ENCODE measurements at places on chromosomes 11 and 22.

DNA sequence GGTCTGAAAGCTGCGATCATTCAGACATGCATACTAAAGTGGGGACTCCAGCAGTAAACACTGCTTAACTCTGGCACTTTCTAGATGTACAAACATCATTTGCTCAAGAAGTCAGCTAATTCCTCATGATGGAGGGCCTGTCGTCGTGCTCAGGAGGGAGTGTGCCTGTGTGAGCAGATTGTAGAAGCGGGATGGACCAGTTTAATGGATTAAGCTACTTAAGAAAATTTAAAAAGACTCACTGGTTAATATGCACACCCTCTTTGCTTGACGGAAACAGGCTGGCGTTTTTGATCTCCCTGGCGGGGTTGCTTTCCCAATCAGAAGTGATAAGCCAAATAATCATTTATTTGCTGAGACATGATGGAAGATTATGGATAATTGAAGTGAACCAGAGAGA, 79.0 kb downstream of the LDLRAD3 start:
- no peak for DNase-seq

- DNase-seq: no peak
Measured at GRCh38 chr22:39456522-39457197, at the start of gene MGAT3. Gene MGAT3, plus strand, starts transcription at chr22:39457012. Its CDS starts 30,336 bp downstream, at chr22:39487348.

DNA sequence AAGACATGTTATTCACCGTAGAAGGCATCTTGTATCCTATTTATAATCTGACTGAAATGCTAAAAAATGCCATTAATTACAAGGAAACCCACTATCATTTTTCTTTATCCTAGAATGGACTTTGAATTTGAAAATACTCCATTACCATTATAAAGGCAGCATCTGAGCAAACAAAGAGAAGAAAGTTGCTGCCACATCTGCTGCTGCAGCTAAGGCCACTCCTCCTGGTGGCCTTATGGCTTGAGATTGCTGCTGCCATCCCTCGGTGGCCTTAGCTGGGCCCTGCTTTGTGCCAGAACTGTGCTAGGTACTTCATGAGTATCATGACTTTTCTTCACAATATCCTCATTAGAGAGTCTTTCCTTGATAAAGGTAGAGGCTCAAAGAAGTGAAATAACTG, 1210.1 kb upstream of the TENM4 start:
- DNase-seq: no peak

DNA sequence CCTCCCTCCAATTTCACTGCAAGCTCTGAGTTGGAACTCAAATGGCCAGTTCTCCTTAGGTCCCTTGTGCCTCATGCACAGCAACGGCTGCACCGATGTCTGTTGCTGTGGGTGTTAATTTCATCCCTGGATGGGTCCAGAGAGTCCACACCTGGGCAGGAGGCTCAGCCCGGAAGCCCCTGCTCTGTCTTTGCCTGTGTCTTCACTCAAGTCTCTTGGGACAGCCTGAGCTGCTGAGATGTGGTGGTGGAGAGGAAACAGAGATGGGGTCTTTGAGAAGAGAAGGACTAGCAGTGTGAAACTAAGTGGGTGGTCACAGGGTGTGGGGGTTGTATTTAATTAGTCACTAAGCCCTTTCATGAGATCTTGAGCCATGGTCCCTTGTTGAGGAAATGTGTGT, 109.3 kb downstream of the NECTIN1 start:
- no peak for DNase-seq

- DNase-seq: peak; percentile 34
Measured at GRCh38 chr11:36131721-36132397, 157.4 kb downstream of the COMMD9 start.

- DNase-seq: no peak
Measured at GRCh38 chr11:10565493-10565892, 3.0 kb downstream of the LYVE1 start.

- DNase-seq: no peak
Measured at GRCh38 chr22:46864314-46865051, 102.0 kb downstream of the TBC1D22A start.

DNA sequence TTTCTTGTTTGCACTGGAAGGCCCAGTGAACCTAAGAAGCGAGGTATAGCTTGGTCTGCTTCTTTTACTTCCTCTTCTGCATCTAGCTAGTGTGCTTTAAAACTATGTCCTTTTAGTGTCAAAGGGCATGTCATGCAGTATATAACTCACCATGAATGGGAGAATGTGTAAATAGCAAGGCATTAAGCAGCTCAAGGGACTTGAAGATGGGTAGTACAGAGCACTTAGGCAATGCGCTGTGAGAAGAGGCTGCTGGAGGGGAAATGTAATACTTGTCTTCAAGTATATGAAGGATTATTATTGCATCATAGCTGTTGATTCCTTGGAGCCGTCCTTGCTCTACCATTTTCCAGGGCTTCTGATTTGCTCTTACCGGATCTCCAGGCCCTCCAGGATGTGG, 7.6 kb downstream of the MAML2 start:
- no peak for DNase-seq

DNA sequence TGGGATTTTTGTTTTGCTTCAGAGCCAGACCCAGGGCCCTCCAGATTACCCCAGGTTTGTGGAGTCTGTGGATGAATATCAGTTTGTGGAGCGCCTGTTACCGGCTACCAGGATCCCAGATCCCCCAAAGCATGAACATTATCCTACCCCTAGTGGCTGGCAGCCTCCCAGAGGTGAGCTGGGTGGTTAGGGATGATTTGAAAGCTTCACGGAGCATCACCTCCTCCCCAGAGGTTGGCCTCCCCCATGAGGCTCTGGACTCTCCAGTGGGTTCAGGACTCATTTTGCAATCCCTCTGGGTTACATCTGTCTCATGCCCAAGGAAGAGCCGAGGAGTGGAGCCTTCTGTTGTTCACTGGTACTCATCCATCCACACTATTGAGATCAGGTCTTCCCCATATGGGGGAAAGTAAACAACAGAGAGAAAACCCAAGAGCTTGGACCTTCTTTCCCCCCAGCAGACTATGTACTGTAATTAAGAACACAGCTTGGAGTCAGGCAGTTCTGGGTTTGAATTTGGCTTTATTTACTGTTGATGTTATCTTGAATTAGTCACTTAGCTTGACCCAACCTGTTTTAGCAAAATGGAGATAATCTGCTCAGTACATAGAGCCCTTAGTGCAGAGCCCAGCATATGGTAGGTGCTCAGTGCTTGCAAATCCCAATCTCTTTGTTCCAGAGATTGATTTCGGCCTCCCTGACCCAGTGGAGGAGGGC, 2.5 kb downstream of the MRPL49 start:
- no peak for DNase-seq

GRCh38 chr11:2672553-2673249, 27.1 kb downstream of the KCNQ1OT1 start:
- no peak for DNase-seq

GRCh38 chr11:46553814-46554212, 40.0 kb downstream of the AMBRA1 start:
- peak; percentile 69 for DNase-seq

GRCh38 chr11:100825626-100826025, 138.5 kb downstream of the ARHGAP42 start:
- DNase-seq: no peak

- no peak for DNase-seq
Measured at GRCh38 chr11:73454987-73455386, 78.8 kb downstream of the RELT start.

GRCh38 chr22:30007361-30007760, 72.9 kb upstream of the HORMAD2 start:
- no peak for DNase-seq

DNA sequence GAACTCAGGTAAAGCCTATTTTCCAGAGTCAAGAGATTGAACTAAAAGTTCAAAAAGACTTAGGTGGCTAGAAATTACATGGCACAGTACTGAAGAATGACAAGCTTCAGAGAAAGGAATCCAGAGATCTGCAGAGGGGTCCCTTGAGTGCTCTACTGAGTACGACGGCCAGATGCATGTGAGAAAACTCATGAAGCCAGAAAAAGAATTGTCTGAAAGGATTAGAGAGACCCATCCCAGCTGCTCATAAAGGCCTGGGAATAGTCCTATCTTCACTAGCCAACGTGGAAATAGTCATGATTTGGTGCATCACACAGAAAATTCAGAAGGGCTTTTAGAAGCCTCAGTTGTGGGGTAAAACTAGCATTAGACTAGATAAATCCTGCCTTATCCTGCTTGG, 91.3 kb downstream of the SOX6 start:
- DNase-seq: no peak

- peak; percentile 75 for DNase-seq
Measured at GRCh38 chr11:130478204-130478701, 29.8 kb downstream of the ADAMTS15 start.

GRCh38 chr22:40009292-40009774, 14.6 kb downstream of the FAM83F start:
- no peak for DNase-seq

DNA sequence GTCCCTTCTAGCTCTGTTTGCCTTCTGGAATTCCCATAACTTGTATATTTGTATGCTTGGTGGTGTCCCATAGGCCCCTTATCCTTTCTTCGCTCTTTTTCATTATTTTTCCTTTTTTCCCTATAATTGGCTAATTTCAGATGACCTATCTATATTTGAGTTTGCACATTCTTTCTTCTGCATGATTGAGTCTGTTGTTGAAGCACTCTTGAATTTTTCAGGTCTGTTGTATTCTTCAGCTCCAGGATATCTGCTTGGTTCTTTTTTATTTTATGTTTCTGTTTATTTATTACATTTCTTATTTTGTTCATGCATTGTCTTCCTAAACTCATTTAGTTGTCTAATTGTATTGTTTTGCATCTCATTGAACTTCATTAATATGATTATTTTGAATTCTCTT, 28.0 kb downstream of the NCAM1 start:
- no peak for DNase-seq

DNA sequence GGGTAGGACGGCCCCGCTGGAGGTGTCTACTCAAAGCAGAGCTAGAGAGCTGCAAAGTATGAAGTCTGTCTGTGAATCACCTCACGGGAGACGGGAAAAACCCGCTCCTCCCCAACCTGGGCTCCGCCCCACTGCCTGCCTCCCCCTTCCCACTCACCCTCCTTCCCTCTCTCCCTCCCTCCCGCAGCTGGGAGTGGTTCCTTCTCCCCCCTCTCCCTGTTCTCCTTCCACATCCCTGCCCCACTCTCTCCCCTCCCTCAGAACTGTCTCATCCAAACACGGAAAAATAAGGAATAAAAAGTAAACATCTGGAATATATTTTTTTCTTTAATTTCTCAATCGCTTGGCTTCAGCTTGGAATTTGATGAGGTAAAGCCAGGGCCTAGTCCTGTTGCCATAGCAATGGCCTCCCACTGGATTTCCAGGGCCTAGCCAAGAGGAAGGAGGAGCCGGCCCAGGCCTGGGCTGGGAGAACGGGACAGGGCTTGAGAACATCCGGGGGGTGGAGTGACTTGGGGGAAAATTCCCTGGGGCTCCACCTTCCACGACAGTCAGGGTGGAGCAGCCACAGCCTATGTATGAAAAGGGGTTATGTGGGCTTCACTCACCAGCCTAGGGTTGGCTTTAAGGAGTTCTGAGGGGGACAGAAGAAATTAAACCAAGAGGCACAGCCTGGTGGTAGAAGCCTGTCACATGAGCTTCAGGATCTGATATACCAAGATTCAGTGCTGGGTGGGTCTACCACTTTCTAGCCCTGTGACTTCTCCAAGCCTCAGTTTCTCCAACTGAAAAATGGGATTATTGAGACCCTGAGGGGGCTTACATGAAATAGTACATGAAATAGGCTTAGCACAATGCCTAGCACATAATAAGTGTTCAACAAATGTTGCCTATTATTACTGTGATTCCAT, 2.2 kb downstream of the TNKS1BP1 start:
- peak; percentile 72 for DNase-seq

- no peak for DNase-seq
Measured at GRCh38 chr22:47146941-47147340, 384.5 kb downstream of the TBC1D22A start.

GRCh38 chr11:73242251-73243092, 24.4 kb downstream of the P2RY2 start:
- DNase-seq: peak; percentile 71

DNA sequence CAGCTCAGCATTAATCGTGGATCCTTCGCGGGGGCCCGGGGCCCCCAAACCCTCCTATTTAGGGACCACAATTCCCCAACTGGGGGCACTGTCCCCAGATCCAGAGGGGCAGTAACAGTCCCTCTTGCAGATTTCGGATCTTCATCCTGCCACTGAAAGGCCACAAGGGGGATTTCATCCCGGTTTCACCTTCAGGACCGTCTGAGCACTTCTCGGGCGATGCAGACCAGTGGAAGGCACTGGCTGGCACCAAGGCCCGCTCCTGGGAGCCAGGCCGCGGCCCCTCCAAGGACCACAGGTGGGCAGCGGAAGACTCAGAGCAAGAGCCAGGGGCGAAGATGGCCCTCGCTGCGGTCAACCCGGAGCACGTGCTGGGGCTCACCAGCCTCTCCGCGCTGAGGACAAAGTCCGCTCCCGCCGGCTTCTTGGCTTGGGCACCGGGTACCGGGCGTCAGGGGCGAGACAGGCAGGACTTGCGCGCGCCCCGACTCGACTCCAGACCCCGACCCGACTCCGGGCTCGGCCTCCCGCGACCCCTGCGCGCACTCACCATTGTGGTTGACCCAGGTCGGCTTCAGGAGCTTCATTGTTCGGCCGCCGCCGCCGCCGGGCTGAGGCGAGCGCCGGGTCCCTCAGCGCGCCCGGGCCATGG, 517 bp downstream of the HIRA start:
- DNase-seq: no peak

GRCh38 chr11:96235751-96236150, 107.2 kb downstream of the MAML2 start:
- no peak for DNase-seq

DNA sequence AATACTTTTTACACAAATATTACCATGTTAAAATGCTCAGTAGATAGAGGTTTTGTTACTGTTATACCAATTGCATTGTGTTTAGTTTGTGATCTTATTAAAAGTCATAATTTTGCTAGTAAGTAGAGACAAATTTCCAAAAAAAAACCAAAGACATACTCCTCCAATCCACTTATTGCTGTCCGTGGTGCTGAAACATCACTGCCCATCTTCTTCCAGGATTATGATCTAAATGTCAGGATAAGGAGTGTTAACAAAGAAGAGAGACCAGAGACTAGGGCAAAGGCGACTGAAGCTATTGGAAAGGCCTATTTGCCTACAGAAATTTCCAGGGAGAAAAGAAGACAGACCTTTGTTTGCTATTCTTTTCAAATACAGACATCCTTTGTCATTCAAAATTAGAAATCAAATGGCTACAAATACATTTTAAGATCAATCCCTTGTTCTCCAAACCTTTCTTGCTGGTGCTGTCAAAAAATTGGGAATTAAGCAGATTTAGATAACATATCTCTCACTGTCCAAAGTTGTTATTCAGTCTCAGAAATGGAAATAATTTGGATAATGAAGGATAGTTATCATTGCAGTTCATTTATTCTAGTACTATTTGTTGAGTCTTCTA, 199.7 kb downstream of the C11orf91 start:
- DNase-seq: peak; percentile 11

GRCh38 chr22:17924076-17924475, 100.3 kb downstream of the MICAL3 start:
- no peak for DNase-seq

GRCh38 chr22:17387356-17387755, 18.1 kb downstream of the CECR2 start:
- DNase-seq: no peak

DNA sequence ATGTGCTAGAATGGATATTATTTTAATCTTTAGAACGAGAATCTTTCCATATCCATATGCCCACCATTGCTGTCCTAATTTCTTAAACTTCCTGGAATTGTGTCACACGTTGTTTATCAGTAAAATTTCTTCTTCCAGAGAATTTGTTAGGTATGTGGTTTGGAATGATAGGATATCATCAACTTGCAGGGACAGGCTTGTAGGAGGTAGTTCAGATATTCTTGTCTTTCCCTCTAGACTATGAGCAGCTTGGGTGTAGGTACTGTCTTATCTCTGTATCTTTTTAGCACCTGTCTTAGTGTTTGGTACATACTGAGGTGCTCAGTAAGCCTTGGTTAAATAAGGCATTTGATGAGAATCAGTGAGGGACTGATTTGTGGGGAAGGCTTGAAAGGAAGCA, 3.4 kb downstream of the CTNND1 start:
- DNase-seq: no peak

Measured in kidney capillary endothelial cell (primary cell).